Progenitor cell of endocrine pancreas (in vitro differentiated cells): ENCODE measurements at places on chromosomes 7 and 10.

- DNase-seq: no peak
These were observed 44.9 kb downstream of the PPP1R3C start for GRCh38 chr10:91587710-91588638.

GRCh38 chr10:1362589-1363445, 306.6 kb downstream of the WDR37 start:
- no peak for DNase-seq

DNA sequence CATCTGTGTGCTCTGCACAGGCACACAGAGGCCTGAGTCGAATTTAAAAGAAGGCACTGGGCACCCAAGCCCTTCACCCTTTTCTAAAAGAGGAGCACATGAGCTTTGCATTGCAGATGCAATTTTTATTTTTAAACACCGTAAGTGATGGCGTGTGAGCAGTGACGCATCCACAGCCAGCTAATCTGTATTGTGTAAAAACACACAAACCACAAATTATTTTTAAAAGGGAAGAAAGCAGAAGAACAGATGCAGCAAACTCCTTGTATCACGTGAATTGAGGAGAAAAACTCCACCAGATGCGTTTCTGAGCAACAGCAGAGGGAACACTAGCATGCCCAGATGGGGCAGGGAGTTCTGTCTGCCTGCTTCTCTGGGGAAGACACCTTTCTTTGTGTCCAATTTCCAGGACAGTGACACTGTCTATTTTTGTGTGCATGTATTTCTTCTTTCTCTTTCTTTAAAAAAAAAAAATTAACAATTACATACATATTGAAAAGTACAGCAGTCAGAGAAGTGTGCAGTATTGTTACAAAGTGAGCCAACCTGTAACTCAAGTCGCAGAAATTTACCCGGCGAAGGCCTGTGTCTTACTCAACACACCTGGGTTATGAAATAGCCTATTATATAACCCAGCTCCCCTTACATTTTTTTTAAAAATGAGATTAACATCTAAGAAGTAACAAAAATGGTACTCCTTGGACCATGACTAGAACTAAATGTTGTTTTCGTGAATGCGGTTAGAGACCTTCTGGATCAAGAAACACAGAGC, 39.2 kb downstream of the EEPD1 start:
- DNase-seq: no peak

DNA sequence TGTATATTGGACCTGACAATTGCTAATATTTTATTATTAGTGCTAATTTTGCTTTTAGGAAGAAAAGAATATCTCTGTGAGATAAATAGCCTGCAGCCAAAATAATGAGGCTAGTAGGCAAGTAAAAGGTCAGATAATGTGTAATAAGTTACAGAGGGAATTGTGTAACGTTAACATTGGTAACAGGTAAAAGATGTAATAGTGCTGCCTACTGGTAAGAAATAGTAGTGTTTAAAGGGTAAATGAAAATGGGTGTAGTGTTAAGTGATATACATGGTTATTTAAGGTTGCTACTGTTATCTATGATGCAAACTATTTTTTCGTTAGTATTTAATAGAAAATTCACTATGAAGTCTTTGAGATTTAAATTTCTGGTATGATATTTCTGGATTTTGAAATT, 9.2 kb upstream of the FOXP2 start:
- DNase-seq: no peak

DNA sequence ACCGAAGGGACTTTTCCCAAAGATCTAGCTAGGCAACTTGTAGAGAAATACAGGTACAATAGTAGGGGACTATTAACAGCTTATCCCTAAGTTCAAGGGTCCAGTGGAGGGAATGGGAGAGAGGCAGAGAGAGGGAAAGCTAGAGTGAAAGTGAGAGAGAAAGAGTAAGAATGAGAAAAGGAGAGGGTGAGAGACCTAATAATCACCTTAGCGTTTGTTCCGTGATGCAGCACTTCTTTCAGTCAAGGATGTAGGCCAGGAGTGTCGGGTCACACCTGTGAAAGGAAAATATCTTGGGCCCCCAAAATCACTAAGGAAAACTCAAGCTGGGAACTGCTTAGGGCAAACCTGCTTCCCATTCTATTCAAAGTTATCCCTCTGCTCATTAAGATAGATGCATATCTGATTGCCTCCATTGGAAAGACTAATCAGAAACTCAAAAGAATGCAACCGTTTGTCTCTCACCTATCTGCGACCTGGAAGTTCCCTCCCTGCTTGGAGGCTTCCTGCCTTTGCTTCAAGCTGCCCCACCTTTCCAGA, 75.2 kb downstream of the ST8SIA6 start:
- no peak for DNase-seq

DNA sequence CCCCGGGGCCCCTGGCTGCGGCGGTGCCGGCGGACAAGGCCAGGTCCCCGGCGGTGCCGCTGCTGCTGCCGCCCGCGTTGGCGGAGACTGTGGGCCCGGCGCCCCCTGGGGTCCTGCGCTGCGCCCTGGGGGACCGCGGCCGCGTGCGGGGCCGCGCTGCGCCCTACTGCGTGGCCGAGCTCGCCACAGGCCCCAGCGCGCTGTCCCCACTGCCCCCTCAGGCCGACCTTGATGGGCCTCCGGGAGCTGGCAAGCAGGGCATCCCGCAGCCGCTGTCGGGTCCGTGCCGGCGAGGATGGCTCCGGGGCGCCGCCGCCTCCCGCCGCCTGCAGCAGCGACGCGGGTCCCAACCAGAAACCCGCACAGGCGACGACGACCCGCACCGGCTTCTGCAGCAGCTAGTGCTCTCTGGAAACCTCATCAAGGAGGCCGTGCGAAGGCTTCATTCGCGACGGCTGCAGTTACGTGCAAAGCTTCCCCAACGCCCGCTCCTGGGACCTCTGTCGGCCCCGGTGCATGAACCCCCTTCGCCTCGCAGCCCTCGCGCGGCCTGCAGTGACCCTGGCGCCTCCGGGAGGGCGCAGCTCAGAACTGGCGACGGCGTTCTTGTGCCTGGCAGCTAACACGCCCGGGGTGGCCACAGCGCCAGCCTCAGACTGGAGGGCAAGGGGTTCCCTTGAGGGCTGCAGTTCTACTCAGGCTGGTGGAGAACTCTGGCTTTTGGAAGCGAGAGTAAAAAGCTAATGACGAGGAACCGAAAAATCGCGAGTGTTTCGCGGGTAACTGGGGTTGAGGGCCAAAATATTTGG, 804 bp downstream of the FRAT1 start:
- DNase-seq: peak; percentile 52

GRCh38 chr10:14879124-14879927, 660 bp downstream of the SUV39H2 start:
- DNase-seq: no peak

- DNase-seq: no peak
These were observed 23.3 kb upstream of the LRRC4 start for GRCh38 chr7:128054511-128054910.

DNA sequence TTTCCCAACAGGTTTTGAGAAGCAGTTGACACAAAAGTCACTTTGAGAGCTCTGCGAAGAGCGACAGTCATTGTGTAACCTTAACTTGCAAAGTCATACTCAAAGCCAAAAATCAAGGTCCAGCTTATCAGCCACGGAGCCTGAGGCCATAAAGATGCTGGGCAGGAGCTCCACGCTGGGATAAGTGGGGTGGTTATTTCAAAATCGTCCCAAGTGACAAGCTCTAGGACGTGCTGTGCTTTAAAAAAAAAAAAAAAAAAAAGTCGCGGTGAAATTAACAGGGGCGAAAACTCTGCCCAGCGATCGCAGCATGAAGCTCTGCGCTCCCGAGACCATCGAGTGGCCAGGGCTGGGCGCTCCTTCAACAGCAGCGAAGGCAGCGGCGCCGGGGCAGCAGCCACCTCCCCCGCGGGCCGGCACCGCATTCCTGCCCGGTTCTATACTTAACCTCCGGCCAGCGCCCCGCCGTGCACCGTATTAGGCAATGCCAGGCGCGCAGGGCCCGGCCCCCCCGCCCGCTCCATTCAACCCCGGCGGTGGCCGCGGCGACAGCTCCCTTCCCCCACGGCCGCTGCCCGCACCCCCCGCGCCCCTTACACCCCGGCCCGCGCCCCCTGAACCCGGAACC, 657 bp downstream of the HACD1 start:
- peak; percentile 62 for DNase-seq

DNA sequence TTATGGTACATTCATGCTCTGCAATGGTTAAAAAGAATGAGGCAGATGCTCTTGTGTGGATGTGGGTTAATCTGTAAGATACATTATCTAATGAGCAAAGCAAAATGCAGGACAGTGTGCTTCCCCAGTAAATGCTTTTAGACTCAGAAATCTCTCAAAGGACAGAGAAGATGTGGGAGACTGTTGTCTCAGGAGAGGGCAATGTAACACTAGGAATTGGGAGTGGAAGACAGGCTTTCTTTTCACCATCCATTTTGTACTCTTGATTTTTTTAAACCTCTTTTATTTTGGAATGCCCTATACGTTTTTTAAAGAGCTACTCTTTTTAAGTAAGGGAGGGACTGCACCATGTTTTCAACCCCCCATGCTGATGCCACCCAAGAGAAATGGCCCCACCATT, 77.5 kb upstream of the ADAM12 start:
- DNase-seq: no peak

DNA sequence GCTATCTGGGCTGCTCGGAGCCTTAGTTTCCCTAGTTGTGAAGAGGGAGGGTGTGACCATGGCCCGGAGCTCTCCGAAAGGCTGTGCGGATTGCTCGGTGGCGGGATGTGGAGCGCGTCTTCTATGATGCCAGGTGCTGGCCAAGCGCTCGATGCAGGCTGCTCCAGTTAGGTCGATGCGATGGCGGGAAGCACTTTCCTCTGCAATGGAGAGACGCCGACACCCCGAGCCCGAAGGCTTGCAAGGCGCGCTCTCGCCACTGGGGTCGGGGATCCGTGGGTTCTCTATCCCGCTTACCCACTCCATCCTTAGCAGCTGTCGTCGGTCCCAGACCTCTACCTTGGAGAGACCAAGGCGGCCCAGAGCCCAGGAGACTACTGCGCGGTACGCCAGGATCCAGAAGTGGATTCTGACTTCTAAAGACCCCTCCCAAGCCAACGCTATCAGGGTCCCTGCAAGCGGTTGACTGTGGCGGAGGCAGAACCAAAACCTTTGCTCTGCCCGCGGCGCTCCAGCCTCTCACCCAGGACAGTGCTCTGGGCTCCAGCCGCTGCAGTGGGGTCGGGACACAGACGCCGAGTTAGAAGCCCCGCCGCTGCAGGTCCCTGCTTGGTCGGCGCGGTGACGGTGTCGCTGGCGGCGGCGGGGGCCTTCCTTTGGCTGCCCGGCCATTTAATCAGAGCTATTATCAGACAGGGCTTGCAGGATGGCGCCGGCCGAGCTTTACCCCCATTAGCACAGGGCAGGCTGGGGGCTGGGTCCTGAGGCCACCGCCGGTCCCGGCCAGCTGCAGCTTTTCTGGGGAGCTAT, 7.8 kb upstream of the TBX20 start:
- DNase-seq: no peak

GRCh38 chr10:118031351-118032075, 15.2 kb downstream of the RAB11FIP2 start:
- no peak for DNase-seq

- DNase-seq: no peak
These were observed 694 bp upstream of the FAS start for GRCh38 chr10:88989824-88990383.

- no peak for DNase-seq
These were observed 217.1 kb downstream of the NRG3 start for GRCh38 chr10:82092111-82092510.
